Stimulated activated CD8-positive, alpha-beta memory T cell treated with anti-CD3 and anti-CD28 coated beads, Interleukin-15, amount 100 ng/mL, for 1 hour (primary cell): ENCODE measurements at places on chromosomes 11 and 22.

GRCh38 chr11:33779849-33780528, 5.7 kb upstream of the FBXO3 start:
- DNase-seq = no peak

GRCh38 chr11:64794526-64794925, 8.5 kb downstream of the MAP4K2 start:
- no peak for DNase-seq

GRCh38 chr11:69003301-69003865, 9.7 kb downstream of the MRGPRF start:
- DNase-seq = no peak

DNA sequence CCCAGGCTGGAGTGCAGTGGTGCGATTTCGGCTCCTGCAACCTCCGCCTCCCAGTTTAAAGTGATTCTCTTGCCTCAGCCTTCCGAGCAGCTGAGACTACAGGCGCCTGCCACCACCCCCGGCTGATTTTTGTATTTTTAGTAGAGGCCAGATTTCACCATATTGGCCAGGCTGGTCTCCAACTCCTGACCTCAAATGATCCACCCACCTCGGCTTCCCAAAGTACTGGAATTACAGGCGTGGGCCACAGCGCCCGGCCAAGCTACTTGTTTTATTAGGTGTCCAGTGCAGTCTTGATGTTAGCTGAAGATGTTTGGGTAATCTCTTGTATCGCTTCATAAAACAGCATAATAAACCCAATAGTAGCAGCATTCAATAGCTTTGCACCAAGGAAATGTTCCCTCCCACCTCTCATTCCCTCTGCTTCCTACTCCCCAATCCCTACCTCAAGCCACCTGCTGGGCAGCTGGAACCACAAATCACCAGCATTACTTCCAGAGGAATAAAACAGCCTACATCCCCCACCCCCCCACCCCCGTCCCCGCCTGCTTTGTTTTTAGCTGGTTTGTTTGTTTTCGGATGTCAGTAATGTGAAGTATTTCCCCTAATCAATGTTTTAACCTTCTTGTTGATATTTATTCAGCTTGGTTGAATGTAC, 11.0 kb upstream of the GRIK4 start:
- no peak for DNase-seq

GRCh38 chr11:131234221-131234620, 136.2 kb upstream of the NTM start:
- DNase-seq = no peak

DNA sequence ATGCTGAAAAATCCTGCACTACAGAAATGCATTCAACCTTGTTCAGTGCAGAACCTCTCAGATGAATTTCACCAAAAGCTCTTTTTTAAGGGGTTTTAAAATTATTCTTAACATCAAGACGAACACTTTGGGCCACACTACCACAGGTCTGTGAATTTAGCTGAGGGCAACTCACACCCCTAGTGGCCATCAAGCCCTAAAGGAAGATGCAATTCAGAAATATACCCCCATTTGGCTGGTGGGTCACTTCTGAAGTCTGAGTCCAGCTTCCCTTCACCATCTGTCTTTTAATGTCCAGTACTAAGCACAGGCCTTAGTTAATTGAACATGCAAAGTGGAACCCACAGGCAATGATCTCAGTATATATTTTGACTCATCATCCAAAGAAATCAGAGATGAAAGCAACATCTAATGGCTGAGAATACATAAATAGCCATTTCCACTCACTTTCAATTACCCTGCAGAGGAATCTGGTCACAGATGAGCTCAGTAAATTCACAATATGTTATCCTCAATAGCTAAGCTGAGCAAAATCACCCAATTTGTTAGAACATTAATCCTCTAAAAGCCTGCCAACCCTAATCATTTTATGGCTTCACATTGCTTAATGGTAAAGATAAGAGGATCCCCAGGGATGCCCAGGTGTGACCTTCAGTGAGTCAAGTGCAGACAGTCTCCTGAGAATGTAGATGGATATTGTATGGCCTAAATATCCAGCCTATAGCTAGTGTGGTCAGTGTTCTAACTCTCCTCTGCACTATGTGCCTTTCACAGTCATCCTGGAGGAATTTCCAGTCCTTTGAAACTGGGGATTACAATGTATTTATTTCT, 50.3 kb downstream of the FAM76B start:
- DNase-seq = no peak

DNA sequence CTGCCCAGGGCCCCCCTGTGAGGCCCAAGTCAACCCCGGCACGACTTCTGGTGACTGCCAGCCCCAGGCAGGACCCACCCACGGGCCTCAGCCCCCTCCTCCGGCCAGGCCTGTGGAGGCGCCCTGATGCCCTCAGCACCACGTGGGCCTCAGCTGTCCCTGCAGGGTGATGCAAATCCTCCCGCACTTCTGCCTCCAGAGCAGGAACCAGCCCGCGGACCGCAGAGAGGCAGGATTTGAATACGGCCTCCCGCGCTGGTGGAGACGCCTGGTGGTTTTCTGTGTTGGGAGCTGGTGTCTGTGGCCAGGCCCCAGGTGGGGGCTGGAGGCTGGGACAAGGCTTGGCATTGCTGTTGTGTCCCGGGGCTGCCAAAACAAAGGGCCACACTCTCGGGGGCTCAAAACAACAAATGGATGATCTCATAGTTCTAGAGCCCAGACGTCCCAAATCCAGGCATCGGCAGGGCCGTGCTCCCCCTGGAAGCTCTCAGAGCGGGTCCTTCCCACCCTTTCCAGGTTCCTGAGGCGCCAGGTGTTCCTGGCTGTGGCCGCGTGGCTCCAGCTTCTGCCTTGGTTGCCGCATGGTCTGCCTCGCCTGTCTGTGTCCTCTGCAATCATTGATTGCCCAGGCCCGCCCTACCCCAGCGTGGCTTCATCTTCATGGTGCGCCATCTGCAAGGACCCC, 19.4 kb downstream of the TRPM5 start:
- DNase-seq = no peak

- no peak for DNase-seq
These were observed 588.9 kb upstream of the CADM1 start for GRCh38 chr11:116093065-116093464.
